ENCODE measurements at places on chromosomes 5 and 9. TPM values are rescaled to one million over a fixed set of nuclear protein-coding genes. Genes with fewer than 3 reads are reported as not detected.

GRCh38 chr5:62814991-62815390 lies 236.4 kb downstream of the LRRC70 start:
- no peaks in the 10 kb centered on the region for H3K4me1 ChIP-seq
- H3K4me3 ChIP-seq: no peak overlapping the region
- H3K36me3 ChIP-seq: no peaks in the 10 kb centered on the region
- DNase-seq: no peak

DNA sequence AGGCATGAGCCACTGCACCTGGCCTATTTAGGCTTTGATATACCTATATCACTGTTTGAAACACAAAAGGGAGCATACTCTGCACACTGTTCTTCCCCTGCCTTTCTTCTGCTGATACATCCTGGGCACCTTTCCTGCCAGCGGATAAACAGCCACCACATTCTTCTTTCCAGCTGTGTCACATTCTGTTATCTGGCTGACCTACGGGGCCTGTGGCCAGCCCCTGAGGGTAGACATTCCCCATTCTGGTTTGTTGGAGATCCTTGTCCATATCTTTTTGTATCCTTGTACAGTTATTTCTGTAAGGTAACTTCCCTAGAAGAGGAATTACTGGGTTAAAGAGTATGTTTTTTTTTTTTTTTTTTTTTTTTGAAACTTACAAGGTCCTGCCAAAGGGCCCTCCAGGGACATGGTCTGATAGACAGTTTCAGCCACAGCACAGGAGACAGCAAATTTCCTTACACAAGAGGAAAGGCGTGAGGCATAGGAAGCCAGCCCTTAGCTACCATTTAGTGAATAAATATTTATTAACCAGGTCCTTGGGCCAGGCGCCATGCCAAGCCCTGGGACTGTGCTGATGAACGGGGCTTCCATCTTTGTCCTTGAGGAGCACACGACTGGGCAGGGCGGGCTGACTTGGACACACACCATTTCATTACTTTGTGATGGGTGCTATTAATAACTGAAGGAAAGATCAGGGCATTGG lies 57.8 kb downstream of the ERGIC1 start:
- no peaks in the 10 kb centered on the region for H3K27me3 ChIP-seq
- no peak overlapping the region for H3K4me3 ChIP-seq
- H3K36me3 ChIP-seq: peaks cover 14% of the 10 kb centered on the region
- H3K27ac ChIP-seq: peak overlapping the region; percentile 92
- H3K4me1 ChIP-seq: peaks cover 53% of the 10 kb centered on the region

DNA sequence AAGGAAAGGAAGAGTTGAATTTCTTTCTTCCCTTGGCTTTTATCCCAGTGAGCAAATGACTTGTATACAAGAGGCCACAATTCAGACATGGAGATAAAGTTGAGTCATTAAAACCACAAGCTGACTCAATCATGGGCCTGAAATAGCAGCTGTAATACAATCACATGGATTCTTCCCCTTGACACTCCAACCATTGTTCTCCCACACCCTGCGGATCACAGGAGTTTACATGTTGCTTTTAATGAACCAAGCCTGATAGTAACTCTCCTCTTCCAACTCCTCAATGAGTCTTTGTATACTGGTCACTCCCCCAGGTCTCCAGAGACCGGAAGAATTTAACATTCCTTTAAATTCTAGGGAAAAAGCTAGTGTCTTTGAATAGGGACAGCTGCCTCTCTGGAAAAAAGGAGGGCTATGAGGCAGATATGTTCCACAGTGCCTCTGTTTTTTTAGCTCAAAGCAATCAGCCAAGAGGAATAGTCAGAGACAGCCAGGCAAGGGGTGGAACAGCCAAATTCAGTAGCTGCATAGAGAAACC lies 32.4 kb downstream of the PCDHGC5 start:
- DNase-seq: no peak
- peaks cover 92% of the 10 kb centered on the region for H3K4me1 ChIP-seq
- H3K27ac ChIP-seq: peak overlapping the region; percentile 95
- peaks cover 7% of the 10 kb centered on the region for H3K36me3 ChIP-seq

The PLPPR1 gene
- total RNA-seq: not detected

The CCNH gene
- total RNA-seq: 25.3 TPM

DNA sequence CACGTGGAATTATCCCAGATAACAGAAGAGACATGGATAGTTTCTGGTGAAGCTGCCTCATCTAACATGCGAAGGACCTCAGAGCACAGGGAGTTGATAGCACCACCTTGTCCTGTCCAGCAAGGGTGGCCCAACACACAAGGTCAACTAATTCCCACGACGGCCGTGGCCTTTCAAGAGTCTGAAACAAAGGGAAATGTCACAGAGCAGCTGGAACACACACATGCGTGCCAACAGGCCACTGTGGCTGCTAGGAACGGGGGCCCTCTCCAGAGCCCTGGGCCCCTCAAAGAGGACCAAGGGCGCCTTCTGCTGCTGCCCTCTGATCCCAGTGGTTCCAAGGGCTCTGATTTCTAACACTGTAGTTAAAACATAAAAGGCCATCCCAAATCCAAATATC lies 50.7 kb downstream of the SECISBP2 start:
- H3K27ac ChIP-seq: no peak overlapping the region
- DNase-seq: peak; percentile 39

The DEPDC1B gene
- total RNA-seq: 1.5 TPM

GRCh38 chr5:173954671-173955521 lies 34.1 kb upstream of the C5orf47 start:
- DNase-seq: no peak
- H3K27me3 ChIP-seq: no peaks in the 10 kb centered on the region
- H3K36me3 ChIP-seq: peaks cover 30% of the 10 kb centered on the region
- H3K27ac ChIP-seq: peak overlapping the region; percentile 71

GRCh38 chr9:103407260-103407659 lies 412.1 kb downstream of the CYLC2 start:
- H3K4me3 ChIP-seq: no peak overlapping the region
- H3K27ac ChIP-seq: no peak overlapping the region
- no peaks in the 10 kb centered on the region for H3K4me1 ChIP-seq
- DNase-seq: peak; percentile 38
- no peaks in the 10 kb centered on the region for H3K36me3 ChIP-seq
- H3K27me3 ChIP-seq: no peaks in the 10 kb centered on the region

The TSPAN17 gene
- total RNA-seq: 48.0 TPM

The DOCK8 gene
- 0.17 TPM for total RNA-seq

DNA sequence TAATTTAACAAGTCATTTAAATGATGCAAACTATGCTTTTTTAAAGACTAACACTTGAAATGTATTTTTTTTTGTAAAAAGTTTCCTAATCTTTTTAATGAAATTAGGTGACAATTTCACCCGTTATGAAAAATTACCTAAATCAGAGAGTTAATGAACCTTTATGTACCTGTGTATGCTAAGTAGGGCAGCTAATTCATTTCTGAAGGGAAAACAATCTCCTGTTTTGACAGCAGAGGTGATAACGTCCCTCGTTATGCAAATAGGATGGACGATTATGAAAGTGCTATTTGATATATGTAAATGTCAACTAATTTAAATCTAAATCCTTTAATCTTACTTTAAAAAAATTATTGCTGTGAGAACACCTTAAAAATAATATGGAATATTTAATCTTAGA lies 58.8 kb downstream of the MEF2C start:
- H3K4me3 ChIP-seq: no peak overlapping the region
- DNase-seq: no peak
- H3K27me3 ChIP-seq: no peaks in the 10 kb centered on the region
- H3K27ac ChIP-seq: no peak overlapping the region
- peaks cover 6% of the 10 kb centered on the region for H3K36me3 ChIP-seq
- peaks cover 40% of the 10 kb centered on the region for H3K4me1 ChIP-seq

DNA sequence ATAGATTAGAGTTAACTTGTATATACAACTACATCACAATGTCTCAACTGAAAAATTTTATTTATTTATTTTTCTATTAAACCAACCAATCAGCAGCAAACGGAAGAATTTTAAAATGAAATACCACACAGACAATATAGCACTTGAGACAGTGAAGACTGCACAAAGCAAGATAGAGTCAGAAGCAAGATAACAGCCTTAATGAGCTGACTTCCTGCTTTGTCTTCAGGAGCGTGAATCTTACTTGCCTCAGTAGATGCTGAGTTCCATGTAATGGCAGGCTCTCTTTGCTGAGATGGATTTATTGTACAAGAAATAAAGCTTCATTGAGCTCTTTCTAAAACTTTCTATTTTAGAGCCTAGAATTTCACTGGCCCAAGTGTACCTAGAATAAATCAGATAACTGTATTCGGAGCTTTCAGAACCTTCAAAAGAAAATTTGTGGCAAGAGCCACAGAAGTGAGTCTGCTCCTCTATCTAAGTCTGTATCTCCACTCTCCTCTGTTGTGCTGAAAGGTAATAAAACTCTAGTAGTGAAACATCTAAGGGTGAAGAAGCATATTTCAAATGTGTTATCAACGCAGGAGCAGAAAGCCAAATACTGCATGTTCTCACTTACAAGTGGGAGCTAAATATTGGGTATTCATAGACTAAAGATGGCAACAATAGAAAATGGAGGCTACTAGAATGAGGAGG lies 83.3 kb upstream of the ANKRD55 start:
- H3K36me3 ChIP-seq: no peaks in the 10 kb centered on the region
- DNase-seq: no peak
- H3K27me3 ChIP-seq: no peaks in the 10 kb centered on the region

DNA sequence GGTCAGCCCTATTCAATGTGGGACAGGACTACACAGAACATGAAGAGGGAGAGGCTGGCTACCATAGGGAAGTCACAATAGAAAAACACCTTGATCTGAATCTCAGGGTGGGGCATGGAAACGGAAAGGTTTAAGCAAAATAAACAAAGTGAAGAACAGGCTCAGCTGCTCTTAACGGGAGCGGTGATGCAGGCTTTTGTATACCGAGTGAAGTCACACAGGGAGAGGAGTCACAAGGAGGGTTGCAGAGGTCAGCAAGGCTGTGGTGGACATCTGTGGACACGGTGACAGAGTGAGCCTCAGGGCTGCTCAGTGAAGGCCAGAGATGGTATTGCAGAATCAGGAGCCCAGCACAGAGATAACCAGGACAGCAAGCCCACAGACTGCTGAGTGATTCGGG lies 30.6 kb upstream of the SEMA4D start:
- H3K27ac ChIP-seq: no peak overlapping the region
- DNase-seq: no peak
- no peak overlapping the region for H3K4me3 ChIP-seq
- peaks cover 4% of the 10 kb centered on the region for H3K4me1 ChIP-seq
- H3K36me3 ChIP-seq: peaks cover under 1% of the 10 kb centered on the region

The LHX2 gene
- total RNA-seq: not detected

All from chondrocyte (in vitro differentiated cells).